ENCODE measurements at places on chromosomes 13 and 19.

DNA sequence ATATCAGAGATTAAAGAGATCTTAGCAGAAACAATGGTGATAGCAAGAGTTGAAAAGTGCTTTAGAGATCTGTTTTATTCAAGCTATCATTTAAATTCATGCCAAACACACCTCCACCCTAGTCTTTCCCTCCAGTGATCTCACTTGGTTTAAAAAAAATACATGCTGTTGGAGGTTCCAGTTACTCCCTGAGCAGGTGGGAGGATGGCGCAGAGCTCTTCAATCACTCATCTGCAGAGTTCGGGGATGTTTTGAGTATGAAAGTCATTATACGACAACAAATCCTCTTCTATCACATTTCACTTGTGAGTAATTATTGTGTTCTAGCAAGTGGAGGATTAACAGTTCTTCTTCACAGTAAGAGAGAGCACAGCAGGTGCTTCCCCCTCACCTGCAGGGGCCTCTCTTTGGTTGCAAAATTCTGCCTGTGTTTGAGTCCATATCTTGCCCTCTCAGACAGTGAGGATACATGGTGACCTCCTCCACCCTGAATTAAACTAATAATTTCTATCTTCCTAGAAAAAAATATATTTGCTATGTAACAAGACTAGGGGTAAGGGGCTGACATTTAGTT is 376.7 kb downstream of the LIG4 start:
- DNase-seq, result no peak

GRCh38 chr19:18771328-18772242 is 19.5 kb downstream of the COMP start:
- DNase-seq, result no peak

DNA sequence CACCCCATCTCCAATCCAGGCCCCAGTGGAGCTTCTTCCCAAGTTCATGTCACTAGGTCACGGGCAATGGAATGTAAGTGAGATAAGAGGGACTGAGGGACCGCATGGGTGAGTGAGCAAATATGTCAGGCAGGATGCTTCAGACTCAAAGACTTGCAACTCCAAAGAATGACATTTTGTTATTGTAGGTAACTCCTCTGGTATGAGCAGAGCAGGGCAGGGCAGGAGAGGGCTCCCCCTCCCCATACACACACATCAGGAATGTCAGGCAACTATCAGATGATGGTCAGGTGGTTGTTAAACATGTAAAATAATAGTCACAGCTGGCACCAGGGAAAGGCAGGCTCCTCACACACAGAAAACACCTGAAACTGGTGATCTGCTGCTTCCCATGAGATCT is 10.6 kb downstream of the ERVV-2 start:
- no peak for DNase-seq

- DNase-seq, result no peak
Measured at GRCh38 chr13:111789011-111789410, 277.9 kb upstream of the SOX1 start.

DNA sequence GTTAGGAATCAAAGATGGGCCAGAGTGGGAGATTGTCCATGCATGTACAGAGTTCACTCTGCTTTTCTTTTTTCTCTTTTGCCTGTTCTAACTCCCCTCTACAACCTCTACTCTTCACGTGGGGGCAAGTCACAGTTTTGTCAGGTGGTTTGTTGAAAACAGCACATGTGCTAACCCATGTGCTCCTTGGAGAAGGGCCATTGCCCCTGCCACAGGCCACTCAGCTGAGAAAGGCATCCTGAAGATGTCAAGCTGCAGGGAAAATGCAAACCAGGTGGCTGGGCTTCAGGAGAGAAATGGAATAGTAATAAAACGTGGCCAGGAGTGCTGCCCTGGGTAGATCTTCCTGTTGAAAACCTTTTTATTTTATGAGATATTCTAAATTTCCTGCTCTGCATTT is 35.3 kb upstream of the SLC10A2 start:
- no peak for DNase-seq

DNA sequence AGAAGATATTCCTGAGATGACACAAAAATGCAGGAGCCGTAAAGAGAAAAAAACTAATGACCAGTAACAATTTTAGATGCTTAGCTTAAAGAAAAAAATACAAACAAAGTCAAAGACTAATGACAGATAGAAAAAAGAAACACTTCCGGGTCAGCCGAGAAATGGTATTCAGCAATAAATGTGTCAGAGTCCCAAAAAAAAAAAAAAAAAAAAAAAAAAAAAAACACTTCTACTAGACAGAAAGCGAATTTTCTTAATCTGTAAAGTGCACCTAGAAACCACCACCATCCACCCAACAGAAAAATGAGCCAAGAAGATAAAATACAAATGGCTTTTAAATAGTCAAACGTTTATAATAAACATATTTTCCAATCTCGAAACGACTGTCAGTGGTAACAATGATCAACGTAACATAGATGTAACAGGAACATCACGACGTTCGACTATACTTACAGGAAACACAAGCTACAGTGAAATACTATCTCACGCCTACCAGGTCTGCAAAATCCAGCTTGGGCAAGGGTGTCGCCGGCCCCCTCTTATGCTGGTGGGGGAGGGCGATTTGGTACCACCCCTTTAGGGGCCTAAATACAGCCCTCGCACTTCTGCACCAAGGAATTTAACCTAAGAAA is 10.6 kb downstream of the ABHD17A start:
- peak; percentile 63 for DNase-seq

GRCh38 chr13:40102854-40103253 is 447.4 kb downstream of the COG6 start:
- no peak for DNase-seq

DNA sequence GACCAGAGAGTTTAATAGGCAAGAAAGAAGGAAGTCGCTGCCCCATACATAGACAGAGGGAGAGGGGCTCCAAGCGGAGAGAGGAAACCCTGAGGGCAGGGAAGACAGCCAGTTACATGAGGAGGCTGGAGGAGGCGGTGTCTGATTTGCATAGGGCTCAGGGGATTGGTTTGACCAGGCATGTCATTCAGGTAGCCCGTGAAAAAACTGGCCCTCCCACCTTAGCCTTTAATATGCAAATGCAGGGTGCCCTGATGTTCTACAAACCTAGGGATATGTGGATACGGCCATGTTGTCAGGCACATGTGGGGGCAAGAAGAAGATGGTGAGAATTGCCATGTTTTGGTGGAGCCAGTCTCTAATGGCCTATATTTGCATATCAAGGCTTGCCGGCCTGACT is 1461.6 kb downstream of the PCDH9 start:
- DNase-seq, result no peak

GRCh38 chr19:51136851-51137551 is 5.1 kb upstream of the SIGLEC7 start:
- no peak for DNase-seq

DNA sequence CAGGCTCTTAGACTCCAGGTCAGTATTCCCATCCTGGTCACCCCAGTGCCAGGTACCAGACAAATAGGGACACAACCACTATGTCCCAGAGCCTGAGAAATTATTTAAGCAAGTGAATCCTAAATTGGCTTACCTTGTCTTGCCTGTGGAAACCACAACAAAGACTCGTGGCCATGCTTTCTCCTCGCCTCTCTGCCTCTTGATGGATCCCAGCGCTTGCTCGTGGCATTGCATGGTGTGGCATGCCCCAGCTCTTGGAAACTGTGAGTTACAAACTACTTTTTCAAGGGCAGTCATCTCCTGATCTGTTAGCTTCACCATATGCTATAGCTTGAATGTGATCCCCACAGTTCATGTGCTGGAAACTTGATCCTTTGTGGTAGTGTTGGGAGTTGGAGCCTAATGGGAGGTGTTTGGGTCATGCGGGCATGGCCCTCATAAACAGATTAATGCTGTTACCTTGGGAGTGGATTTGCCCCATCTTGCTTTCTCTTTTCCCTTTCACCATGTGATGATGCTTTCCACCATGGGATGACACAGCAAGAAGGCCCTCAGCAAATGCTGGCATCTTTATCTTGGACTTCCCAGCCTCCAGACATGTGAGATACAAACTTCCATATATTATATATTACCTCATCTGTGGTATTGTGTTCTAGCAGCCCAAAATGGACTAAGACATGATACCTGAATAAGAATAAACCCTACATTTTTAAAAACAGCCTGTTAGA is 31.2 kb downstream of the SPRYD7 start:
- DNase-seq, result no peak

- no peak for DNase-seq
Measured at GRCh38 chr13:24280720-24281119, 28.7 kb upstream of the C1QTNF9 start.

Data from hematopoietic multipotent progenitor cell treated with erythropoietin and hydrocortisone succinate and interleukin-3 and kit ligand, for 15 days (in vitro differentiated cells).